ENCODE measurements at places on chromosomes 5 and 9.

DNA sequence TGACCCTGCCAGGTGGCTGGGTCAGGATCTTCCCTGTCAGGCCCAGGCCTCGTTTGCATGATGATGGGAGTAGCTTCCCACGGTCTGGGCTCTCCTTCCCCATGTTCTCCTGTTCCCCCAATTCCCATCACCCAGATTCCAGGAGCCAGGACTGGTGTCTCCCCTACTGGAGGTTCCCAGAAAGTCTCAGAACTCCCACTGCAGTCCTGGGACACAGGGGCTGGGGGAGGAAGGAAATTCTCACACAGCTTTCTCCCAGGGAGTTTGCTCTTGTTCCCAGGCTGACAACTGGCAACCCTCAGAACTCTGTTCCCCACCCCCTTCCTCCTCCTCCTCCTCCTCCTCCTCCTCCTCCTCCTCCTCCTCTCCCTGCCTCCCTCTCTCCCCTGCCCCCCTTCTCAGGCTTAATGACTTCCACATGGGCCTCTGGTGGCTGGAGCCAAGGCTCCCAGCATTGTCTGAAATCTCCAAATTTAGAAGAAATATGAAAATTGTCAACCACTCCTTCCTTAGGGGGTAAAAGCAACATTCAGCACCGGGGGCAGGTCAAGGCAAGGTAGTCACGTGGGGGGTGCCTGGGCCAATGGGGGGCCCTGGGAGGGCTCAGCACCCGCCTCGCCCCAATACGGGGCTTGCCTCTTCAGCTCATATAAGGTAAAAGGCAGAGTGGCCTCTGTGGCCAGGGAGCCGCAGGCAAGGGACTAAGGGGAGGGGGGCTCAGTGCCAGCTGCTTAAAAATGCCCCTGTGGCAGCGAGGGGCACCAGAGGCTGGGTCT lies 27.3 kb upstream of the IL17B start:
- no peak for DNase-seq

- no peak for DNase-seq
These were observed 417.0 kb upstream of the TLE4 start for GRCh38 chr9:79154806-79155205.

DNA sequence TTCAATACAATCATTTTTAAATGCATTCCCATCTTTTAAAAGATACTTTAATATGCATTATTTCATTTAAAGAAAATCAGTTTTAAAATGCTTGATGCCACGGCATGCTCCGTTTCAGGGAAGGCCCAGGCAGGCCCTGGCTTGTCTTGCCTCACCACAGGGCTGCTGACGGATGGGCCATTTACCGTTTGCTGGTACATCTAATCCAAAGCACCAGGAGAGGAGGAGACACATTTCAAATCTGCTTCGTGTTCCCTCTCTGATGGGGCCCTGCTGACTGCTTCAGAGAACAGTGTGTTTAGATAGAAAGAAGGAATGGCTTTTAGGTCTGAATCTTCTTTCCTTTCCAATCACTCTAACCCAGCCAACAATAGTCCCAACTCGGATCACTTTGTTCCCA lies 185.2 kb downstream of the DCP2 start:
- no peak for DNase-seq

- DNase-seq, result no peak
These were observed 12.3 kb downstream of the WHRN start for GRCh38 chr9:114492991-114493390.

DNA sequence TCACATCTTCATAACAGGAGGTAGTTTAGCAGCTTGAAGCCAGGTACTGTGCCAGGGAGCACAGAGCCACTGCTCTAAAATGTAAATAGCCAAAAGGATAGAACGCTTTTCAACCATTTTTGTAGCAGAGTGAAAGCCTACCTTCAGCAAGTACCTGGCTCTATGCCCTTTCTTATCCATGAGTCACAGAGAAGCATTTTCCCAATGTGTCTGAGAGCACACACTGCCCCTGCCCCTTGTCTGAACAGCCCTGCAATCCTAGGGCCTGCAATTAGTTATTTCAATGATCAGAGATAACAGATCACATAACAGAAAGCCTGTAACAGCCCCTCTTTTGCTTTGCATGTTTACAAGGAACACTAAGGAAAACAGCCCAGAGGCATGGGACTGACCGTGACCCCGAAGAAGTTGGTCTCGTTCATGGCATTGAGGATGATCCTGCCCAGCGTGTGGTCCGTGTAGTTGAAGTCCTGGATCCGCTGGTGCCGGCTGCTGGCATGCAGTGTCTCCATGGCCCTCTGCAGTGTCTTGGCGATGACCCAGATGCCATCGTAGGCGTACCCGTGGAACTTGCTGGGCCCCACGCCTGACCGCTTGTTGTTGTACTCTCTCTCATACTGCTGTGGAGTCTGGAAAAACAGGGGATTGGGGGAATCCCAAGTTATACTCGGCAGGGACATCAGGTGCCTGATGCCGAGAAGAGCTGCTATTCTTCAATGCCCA lies 198.3 kb upstream of the TBC1D2 start:
- DNase-seq, result no peak

DNA sequence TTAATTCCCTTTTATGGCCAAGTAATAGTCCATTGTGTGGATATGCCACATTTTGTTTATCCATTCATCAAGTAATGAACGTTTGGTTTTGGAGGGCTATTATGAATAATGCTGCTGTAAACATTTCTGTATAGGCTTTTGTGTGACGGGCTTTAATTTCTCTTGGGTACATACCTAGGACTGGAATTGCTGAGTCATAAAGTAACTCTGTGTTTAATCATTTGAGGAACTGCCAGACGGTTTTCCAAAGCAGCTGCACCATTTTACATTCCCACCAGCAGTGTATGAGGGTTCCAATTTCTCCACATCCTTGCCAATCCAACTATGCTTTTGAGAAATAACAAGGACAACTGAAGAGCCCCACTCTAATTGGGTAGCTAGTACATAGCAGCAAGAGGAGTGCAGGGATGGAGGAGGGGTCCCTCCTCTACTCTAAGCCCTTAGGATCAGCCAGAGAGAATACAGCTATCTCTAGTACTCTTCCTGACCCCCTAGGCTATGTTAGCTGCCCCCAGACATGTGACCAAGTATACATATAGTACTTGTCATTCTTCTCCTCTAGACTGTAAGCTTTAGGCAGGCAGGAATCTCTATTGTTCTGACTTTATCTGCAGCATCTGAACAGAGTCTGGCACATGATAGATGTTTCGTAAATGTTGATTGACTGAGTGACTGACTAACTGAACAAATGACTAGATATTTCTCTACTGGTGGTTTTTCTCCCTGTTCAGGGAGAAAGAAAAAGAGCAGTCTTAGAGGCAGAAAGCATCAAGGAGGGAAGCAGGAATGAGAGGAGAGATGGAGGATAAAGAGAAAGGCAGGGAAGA lies 22.1 kb upstream of the MATR3 start:
- no peak for DNase-seq

DNA sequence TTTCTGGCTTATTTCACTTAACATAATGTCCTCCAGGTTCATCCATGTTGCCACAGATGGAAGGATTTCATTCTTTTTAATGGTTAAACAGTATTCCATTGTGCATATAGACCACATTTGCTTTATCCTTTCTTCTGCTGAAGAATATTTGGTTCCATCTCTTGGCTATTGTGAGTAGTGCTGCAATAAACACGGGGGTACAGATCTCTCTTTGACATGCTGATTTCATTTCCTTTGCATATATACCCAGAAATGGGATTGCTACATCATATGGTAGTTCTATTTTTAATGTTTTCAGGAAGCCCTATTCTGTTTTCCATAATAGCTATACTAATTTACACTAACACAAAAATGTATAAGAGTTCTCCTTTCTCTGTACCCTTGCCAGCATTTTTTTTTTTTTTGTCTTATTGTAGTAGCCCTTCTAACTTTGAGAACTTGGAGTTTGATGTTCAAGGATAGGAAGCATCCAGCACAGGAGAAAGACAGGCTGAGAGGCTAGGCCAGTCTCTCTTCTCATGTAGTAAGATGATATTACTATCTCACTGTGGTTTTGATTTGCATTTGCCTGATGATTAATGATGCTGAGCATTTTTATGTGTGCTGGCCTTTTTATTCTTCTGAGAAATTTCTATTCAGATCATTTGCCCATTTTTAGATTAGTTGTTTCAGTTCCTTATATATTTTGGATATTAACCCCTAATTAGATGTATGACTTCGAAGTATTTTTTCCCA lies 592.2 kb upstream of the ZNF608 start:
- DNase-seq, result no peak

DNA sequence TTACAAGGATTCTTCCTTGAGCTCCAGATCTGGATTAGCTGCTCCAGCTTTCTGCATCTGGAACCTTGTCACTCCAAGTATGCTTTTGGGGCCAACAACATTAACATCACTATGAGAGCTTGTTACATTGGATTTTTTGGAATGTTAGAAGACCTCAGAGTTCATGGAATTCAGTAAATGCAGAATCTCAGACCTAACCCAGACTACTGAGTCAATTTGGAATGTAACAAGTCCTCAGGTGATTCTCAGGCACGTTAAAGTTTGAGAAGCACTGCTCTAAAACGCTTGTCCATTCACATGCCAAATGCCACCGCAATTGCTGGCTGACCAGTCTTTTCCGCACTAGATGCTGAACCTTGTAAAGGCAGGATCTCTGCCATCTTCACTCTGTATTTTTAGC lies 251.4 kb upstream of the TRIM32 start:
- DNase-seq, result no peak

- no peak for DNase-seq
These were observed 56.7 kb downstream of the MAPKAP1 start for GRCh38 chr9:125650271-125650737.

DNA sequence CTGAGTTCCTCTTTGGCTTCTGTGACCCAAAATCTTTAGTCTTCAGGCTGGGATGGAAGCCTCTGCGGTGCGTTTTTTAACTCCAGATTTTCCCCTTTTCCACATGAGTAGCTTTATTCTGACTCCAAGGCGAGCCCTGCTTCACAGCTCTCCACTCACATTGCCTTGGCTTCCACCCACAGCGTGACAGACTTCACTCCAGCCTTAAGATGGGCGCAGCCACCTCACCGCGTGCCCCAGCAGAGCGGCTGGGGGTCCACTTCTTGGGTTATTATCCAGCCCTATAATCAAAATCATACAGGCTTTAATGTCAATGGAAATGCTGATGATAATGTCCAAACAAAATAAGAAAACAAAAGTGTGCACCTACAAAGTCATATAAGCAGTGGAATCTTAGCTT lies 1.2 kb downstream of the EXOC3 start:
- no peak for DNase-seq

DNA sequence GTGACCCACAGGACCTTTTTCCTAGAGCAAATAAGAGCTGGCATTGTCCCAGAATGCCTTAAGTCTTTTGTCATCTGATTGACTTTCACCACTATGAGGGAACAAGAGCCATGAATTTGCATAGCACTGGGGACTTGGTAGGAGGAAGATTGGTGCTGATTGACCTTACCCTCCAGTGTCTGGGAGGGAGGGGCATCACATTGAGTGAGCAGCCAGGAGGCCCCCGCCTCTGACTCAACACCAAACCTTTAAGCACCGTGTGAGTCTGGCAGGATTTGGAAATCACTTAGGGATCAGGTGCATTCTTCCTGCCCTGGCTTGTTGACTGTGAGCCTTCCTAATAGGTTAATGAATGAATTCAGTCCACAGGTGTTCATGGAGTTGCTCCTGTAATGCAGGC lies 40.7 kb downstream of the WNK2 start:
- DNase-seq, result no peak

DNA sequence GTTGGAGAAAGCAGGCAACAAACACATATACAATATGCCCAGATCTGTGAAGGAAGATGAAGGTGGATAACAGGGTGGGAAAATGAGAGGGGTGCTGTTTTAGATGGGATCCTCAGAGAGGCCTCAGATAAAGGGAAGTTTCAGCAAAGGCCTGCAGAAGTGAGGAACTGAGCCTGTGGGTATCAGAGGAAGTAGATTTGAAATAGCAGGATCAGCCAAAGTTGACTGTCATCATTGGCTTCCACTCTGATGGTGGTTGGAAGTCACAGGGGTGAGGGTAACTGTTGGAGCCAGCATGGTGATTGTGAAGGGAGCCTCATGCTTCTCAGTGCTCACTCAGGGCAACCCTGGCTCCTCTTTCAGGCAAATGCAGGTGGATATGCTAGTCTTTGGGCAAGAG lies 607.2 kb upstream of the CLINT1 start:
- no peak for DNase-seq

DNA sequence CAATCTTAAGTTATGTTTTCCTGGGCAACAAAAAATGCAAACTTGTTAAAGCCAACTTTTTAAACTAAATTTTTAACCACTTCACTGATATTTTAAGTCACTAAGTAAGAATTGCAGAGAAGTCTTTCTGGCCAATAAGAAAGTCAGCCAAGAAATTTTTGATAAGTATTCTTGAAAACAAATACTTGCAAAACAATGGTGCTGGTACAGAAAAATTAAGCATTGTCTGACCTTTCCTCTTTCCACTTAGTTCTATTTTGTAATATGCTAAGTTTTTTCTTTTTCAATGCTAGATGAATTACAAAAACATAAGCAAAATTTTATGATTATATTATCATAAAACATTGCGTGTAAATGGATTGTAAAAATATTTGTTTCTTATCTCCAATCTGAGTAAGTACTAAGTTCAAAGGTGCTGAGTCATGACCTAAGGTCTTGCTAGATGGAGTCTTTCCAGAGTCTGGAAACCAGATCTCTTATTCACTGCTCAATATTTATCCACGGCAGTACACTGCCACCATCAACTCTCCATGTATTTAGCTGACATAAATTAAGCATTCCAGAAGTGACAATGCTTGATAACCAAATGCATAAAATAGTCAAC lies 139.7 kb downstream of the MEF2C start:
- DNase-seq, result no peak

DNA sequence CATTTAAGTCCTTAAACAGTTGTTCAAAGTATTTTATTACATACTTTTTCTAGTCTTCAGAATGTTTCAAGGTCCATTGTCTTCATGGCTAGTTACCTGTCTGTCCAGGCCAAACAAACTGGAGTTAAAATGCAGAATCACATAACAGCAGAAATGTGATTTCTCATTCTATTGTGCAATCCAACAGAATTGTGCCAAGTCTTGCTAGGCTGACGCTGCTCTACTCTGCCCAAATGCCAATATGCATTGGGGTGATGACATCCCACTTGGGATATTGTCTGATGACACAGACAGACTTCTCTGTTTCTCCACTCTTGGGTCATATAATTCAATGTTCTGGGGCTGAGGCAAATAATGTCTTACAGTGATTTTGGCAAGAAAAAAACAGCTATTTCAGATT lies 5.2 kb upstream of the SLC22A5 start:
- no peak for DNase-seq

- no peak for DNase-seq
These were observed 161.8 kb downstream of the PBX3 start for GRCh38 chr9:125908966-125909365.

- no peak for DNase-seq
These were observed 203.7 kb downstream of the SEMA6A start for GRCh38 chr5:116370886-116371285.

DNA sequence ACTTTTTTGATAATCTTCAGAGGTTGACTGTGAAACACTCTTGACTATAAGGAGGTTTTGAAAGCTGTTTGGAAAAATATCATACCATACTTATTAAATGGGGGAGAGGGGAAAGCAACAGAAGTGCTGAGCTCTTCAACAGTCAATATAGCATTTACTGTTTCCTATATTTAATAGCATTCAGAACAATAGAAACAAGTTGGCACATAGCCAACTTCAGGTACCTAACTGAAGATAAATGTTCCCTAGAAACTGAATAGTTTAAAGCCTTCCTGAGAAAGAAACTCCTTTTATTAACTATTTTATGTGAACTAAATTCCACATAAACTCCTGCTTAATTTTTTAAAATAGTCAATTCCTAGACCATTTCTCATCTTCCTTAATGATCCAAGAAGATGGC lies 26.3 kb downstream of the SLC31A1 start:
- no peak for DNase-seq

Measured in stimulated activated CD8-positive, alpha-beta memory T cell treated with anti-CD3 and anti-CD28 coated beads, Interleukin-7, amount 100 ng/mL, for 4 hours (primary cell).